Fibroblast of skin of left biceps (primary cell): ENCODE measurements at places on chromosomes 7 and 10.
A peak's percentile ranks its signal among the peaks of the same experiment; 100 is the strongest.

- DNase-seq = no peak
Measured at GRCh38 chr10:74925291-74925690, 98.9 kb downstream of the KAT6B start.

DNA sequence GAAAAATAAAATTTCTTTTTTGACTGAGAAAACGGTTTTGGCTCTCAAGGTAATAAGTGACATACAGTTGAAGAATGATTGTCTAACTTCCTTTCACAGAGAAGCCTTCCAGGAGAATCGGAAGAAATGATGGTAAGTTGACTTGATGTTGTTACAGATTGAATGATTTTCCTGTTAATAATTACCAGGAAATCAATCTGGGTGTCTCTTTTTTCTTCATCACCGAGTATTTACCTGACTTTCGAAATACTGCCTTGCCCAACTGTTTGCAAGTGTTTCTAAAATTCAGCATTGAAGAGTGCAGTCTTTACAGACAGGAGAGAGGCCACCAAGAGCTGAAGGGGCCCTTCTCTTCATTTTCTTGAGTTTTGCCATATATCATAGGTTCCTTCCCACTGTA is 4.0 kb downstream of the ITIH2 start:
- no peak for DNase-seq

DNA sequence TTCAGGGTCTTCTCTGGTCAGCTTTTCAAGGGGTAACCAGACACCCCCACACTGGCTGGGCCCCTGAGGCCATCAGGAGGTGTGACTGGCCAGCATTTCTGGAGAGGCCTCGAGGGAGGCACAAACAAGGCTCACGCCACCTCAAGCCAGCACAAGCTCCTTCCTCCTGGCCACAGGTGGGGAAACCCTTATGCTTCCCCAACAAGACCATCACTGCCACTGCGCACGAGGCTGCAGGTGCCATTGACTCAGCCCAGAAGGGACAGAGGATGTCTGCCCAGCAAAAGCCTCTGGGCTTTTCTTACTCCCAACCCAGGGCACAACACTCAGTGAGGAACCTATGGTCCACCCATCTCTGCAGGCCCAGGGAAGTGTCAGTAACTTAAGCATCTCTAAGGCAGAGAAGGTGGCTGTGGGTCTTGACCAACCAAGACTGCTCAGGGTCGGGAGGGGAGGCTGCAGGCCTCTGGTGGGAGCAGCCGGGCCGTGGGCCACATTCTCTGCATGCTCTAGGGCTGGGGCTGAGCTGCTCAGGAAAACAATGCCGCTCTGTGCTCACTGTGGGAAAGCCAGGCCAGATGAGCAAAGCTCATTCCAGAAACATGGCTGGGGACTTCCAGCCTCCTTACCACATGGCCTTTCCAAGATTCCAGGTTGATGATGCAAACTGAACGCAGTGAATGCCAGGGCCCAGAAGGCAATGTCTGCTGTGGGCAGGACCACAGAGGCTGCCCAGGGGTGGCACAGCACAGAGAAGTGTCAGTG is 24.2 kb upstream of the RASSF4 start:
- peak; percentile 24 for DNase-seq

DNA sequence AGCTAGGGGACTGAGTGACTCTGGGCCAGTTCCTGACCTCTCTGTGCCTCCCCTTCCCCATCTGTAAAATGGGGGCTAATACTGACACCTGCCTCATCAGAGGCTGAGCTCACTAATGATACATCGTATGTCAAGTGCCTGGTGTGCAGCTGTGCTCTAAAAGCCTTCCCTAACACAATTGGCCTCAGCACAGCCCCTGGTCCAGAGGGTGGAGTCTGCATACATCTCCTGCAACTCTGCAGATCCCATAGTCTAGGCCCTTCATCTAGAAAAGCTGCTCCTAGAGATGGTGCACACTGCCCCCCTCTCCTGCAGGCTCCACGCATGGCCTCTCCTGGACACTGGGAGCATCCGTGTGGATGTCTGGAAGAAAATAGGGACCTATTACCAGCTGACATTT is 255.0 kb downstream of the RPS24 start:
- no peak for DNase-seq

DNA sequence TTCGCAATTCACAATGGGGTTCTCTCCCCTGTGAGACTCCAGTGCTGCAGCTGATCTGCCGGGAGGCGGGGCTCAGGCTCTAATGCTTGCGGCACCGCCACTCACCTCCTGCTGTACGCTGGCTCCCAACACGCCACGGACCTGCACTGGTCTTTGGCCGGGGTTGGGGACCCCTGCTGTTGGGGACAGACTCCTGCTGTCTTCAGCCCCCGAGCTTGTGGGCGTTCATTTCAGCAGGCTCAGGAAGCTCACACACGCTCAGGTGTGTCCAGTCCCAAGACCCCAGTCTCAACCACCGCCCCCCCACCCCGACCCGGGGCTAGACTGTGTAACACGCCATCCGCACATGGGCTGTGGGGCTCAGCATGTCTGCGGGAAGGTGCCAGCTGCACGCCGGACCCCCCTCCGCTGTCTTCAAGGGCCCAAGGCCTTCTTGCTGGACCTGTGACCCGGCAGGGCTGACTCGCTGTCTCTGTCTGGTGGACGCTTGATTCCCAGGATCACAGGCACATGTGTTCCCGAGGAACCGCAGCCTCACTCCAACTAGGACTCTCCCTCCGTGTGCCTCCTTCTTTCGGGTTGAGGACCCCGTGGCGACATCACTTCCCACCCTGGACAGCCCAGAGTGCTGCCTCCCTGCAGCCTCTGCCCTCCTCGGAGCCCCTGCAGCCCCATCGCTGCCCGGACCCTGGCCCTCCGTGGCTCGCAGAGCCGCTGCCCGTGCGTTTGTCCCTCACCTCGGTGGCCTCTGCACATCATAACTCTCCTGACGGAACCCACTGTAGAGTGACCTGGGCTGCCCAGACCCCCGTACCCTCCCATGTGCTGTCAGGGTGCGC is 106.4 kb downstream of the DNAJB6 start:
- no peak for DNase-seq

- DNase-seq = no peak
Measured at GRCh38 chr7:31767686-31768358, 80.8 kb downstream of the PPP1R17 start.

DNA sequence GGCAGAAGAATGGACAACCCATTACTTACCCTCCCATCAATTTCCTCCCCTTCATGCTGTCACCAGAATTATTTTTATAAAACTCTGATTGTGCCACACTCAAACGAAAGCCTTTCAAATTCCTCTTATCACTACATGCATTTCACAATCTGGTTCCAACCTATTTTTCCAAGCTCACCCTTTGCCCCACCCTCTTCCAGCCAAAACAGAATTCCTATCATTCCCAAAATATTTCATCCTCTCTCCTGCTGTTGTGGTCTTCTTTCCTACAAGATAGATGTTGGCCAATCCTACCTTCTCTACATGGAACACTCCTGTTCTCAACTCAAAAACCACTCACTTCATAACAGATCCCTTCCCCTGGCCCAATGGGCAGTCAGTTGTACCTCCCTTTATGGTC is 111.5 kb downstream of the ELAPOR2 start:
- DNase-seq = no peak

GRCh38 chr7:53059591-53059990 is 24.2 kb downstream of the POM121L12 start:
- DNase-seq = no peak

DNA sequence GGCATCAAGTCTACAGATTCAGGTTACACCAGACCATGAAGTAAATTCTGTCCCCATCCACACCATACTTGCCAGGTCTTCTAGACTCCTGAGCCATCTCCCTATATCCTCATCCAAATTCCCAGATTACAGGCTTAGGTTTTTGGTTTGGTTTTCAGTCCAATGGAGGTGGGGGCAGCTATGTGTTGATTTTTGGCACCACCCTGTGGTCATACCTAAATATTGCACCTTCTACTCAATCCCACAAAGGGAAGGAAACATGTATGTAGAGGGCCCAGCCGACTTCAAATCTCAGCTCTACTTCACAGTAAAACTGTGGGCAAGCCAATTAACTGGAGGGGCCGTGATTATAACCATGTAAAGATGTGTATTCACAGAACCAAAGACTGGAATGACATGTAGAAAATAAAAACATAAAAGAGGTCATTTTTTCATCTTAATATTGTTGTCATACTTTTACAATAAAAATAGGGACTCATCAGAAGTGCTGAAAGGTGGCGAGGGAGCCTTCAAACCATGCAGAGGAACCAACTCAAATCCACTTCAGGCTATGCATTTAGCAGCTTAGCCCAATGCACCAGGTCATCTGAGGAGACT is 19.8 kb downstream of the ERCC6 start:
- no peak for DNase-seq

DNA sequence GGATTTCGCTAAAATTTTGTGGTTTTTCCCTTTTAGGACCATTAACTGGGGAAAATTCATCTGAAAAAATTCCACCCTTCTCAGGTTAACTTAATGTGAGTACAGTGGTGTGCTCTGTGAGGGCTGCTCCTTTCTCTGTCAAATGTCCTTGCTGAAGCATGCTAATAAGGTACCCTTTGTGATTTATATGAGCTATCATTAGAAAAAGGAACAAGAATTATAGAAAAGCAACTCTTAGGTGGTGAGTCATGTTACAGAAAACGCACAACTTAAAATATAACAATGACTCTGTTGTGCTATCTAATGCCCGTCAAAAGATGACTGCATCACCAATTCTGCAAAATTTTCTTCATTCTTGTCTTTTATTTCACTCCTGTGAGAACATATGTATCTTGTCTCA is 162.0 kb upstream of the MAGI2 start:
- no peak for DNase-seq

DNA sequence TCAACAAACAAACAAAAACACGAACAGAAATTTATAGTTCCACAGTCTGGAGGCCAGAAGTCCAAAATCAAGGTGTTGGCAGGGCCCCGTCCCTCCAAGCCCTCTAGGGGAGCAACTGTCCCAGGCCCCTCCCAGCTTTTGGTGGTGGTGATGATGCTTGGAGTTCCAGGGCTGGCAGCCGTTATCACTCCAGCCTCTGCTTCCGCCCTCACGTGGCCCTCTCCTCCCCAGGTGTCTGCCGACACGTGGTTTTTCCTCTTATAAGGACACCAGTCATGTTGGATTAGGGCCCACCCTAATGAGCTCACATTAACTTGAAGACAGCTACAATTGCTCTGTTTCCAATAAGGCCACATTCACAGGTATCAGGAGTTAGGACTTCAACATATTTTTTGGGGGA is 49.7 kb downstream of the MICALL2 start:
- DNase-seq = no peak

DNA sequence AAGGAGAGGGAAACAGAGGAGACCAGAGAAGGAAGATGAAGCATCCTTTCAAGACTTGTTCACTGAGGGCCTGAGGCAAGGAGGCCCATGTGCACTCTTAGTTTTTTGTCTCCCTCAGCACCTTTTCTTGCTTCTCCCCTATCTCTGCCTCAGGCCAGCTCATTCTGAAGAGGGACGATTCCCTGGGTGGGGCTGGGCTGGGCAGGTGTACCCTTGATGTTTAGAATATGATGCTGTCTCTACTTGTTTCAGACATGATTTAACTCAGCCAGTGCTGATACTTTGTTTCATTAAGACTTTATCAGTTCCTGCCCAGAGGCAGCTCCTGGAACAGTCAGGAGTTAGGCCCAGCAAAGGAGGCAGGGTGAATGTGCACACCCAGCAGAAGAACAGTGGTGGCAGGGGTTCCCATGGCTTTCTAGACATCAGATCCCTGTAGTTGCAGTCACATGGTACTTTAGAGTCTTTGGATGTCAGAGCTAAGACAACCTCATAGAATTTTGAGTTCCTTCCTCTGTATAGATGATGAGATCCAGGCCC is 3.4 kb downstream of the PRXL2A start:
- no peak for DNase-seq

DNA sequence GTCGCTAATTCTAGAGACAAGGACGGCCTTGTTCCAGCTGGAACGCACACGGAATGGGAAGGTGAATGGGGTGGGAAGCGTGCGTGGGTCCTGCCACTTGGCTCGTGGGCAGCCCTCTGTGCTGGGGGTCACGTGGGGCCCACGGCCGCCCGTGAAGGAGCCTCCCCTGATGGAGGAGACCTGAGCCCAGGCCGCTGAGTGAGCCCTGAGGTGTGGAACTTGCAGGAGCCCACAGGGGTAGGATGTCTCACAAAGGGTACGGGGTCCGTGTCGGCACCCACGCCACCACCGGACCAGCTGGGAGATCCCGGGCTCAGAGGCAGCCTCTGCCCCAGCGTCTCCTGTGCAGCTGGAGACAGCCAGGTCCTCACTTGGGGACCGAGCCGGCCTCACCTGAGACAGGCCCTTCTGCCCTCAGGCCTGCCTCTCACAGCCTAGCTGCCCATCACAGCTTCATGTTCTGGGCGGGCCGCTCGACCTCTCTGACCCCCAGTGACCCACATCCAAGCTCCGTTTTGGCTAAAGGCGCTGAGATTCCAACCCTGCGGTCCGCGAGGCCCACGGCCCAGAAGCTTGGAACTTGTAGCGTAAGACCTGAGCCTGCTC is 84.8 kb downstream of the FOXL3 start:
- DNase-seq = no peak

- DNase-seq = no peak
Measured at GRCh38 chr10:31945392-31945791, 16.8 kb upstream of the ARHGAP12 start.

GRCh38 chr10:8325024-8325980 is 270.8 kb downstream of the GATA3 start:
- DNase-seq = no peak

- DNase-seq = no peak
Measured at GRCh38 chr7:128935342-128935730, 2.4 kb upstream of the IRF5 start.

DNA sequence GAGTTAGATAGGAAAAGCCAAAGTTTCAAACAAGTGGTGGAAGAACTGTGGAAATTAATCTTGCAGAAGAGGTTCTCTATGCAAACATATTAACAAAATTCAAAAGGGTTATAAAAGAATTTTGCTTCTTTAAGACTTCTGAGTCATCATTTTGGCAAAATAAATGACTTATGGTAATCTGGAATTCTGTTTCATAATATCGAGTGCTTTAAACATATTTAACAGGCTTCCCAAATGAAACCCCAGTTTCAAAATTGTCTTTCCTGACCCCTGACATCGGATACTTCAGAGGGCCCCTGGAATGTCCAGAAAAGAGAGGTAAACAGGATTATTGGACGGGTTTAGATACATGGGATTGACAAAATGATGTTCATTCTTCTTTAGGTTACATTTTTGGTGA is 444.6 kb downstream of the HTR7 start:
- peak; percentile 43 for DNase-seq

DNA sequence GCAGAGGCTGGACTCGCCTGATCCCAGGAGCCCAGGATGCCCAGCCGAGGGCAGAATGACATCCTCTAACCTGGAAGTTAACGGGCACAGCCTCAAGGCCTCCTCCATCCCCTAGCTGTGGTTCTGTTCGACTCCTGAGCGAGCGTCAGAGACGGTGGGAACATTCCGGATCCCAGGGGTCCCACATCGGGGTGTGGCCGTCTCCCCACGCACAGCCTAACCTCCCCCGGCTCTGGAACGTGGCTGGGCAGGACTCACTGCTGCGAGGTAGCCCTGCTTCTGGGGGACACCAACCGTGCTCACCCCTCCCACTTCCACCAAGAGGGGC is 8.4 kb downstream of the FOXL3 start:
- no peak for DNase-seq
